ENCODE measurements at places on chromosomes 7 and 10.

DNA sequence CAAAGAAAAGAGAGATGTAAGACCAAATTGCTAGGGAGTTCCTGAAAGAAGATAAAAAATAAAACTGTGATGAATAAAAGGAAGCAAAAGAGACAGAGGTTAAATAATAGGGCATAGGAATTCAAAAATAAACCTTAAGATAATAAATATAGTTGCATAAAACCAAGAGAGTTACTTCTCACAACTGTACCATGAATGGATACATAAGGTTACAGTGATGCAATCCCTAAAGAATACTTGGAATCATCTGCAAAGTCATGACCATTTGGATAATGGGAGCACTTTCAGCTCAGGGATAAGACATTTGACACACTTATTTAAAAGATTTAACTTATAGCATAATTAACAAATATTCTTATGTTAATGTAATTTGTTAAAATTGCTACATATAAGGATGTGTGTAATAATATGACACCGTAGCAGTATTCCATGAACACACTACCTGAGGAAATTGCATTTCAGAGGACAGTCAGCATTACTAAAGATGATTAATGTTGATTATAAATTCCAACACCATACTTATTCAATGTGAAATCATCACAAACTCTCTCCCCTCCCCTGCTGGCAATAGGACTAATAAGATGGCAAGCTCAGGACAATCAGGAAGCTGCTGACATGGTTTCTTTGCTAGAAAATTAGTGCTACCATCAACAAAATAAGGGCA lies 202.1 kb upstream of the AKR1E2 start:
- DNase-seq, result no peak

- no peak for DNase-seq
Observed at GRCh38 chr7:121113288-121113687, 124.8 kb downstream of the CPED1 start.

GRCh38 chr7:98116656-98117461 lies 10.2 kb downstream of the LMTK2 start:
- no peak for DNase-seq

GRCh38 chr10:96034625-96035024 lies 8.8 kb upstream of the CCNJ start:
- DNase-seq, result no peak

- DNase-seq, result no peak
Observed at GRCh38 chr10:59724098-59724938, 14.7 kb upstream of the SLC16A9 start.

DNA sequence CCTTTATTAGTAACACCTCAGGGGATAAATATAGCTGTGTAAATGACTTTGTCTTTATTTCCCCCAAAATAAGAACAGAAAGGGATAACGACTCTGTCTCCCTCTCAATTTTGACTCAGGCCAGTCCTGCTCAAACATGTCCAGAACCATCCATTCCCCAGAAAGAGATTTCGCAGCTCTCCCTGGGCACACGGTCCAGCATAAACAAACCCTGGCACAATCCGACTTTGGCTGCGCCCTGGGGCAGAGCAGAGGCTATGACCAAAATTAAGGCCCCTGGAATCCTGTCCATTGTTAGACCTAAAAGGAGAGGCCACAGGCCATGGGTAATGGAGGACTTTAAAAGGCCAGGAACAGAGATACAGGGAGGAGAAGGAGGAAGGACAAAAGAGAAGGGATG lies 99.1 kb downstream of the PRPF18 start:
- no peak for DNase-seq

GRCh38 chr7:102305414-102306268 lies 19.0 kb downstream of the SH2B2 start:
- no peak for DNase-seq

- DNase-seq, result no peak
Observed at GRCh38 chr7:74225400-74225799, 15.6 kb downstream of the LAT2 start.

DNA sequence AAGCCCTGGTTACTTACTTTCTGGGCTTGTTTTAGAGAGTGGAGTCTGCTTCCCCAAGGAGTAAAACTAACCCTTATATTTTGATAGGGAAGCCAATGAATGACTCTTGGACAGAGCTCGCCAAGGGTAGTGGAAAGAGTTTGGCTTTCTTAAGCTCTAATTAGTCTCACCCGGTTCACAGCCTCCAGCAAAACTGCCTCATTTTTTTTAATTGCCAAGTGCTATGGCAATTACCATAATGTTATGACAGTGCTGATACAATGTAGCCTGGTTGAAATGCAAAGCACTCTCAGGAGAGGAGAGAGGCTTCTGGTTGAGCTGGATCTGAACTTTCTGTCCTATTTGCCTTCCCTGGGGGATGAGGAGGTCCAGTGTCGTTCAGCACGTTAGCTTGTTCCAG lies 376.1 kb upstream of the CHRM2 start:
- DNase-seq, result no peak

GRCh38 chr10:72729528-72729927 lies 37.6 kb downstream of the MCU start:
- no peak for DNase-seq

GRCh38 chr7:73766556-73767229 lies 3.4 kb downstream of the CLDN3 start:
- DNase-seq, result no peak

DNA sequence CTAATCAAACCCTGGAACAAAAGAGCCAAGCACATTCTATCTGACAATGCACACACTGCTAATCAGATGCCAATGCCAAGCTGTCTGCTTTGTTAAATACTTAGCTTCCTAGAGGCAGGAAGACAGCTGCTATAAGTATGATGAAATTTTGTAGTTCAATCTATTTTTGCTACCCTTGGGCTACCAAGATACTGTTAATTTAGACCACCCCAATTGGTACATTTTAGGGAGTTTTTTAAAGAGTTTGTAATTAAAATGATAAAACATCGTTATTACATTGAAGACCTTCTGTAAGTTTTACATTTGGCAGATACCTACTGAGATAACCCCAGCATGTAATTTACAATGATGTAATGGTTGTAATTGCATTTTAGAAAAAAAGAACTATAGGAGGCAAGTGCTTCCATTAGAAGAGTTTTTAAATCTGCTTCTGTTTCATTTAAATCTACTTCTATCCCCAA lies 268.5 kb downstream of the ADK start:
- no peak for DNase-seq

DNA sequence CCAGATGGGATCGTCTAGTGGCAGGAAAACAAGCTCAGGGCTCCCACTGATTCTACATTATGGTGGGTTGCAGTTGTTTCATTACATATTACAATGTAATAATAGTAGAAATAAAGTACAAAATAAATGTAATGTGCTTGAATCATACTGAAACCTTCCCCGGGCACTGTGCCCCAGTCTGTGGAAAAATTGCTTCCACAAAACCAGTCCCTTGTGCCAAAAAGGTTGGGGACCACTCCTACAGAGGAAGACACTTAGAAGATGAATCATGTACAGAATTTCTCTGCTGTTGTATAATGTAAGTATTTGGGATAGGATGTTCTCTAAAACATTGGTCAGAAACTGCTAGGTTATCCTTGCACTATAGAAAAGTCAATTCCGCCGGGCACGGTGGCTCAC lies 11.3 kb upstream of the PHYH start:
- DNase-seq, result no peak

DNA sequence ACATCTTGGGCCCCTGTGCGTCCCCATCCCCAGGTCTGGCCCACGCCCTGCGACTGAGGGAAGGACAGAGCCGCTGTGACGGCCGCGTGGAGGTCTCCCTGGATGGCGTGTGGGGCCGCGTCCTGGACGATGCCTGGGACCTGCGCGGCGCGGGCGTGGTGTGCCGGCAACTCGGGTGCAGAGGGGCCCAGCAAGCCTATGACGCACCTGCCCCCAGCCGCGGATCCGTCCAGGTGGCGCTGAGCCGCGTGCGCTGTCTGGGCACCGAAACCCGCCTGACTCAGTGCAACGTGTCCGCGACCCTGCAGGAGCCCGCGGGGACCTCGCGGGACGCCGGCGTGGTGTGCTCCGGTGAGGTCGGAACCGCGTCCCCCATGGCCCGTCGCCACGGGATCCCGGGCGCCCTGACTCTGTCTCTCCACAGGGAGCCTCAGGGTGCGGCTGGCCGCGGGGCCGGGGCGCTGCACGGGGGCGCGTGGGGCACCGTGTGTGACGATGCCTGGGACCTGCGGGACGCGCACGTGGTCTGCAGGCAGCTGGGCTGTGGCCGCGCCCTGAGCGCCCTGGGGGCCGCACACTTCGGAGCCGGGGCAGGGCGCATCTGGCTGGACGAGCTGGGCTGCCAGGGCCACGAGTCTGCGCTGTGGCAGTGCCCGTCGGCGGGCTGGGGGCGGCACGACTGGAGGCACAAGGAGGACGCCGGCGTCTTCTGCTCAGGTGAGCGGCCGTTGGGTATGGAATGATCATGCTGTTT lies 5.9 kb downstream of the SCART1 start:
- DNase-seq, result no peak

GRCh38 chr10:3887404-3887803 lies 102.4 kb upstream of the KLF6 start:
- no peak for DNase-seq

DNA sequence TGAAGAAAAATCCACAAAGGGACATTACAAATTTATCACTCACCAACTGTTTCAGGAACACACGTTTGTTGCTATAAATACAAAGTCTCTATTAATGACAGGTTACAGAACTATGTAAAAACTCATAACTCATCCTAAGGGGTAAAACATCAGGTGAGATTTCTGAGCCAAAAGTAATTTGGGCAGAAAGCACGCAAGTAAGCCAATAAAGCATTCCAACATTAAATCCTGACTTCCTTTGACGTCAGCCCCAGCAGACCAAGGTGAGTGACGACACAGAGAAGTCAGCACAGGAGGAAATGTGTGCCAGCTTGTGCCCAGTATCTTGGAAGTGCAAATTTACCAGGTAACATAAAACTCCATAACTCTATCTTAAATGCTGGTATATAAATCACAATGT lies 45.7 kb downstream of the IMMP2L start:
- DNase-seq, result no peak

- no peak for DNase-seq
Observed at GRCh38 chr7:74466196-74466813, 12.6 kb downstream of the GTF2IRD1 start.

DNA sequence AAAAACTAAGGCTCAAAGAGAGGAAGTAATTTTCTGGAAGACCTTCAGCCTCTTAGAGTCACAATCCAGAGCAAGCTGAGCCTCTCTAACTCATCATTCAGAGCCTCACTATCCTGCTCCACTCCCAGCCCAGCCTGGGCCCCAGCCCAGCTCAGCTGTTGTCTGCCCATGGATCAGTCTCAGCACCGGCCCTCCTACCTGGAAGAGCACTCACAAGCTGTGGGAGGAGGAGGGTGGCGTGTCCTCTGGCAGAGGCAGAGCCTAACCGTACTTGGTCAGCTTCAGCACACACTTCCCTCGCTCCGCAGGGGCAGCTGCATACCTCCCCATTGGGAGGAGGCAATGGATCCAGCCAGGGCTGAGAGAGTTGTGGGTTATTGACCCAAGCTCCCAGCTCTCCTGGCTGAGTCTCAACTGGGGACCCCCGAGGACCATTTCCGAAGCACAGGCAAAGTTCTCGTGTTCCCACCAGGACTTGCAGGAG lies 66.7 kb upstream of the GPR26 start:
- no peak for DNase-seq

DNA sequence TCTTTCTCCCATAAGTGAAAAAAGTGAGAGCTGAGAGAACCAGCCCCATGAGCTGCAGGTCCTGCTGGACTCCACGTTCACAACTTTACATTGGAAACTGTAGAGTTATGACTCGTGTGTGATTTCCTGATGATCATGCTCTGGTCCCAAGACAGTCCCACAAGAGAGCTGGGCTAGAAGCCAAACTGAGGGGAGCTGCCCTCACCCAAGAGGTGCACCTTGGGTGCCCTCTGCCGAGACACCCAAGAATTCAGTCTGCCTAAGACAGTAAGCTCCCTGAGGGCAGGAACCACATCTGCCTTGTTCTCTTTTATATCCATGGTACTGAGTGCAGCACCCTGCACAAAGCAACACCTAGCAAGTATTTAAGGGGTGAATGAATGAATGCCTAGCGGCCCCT lies 112.8 kb upstream of the SFMBT2 start:
- no peak for DNase-seq

GRCh38 chr10:71648933-71649320 lies 70.7 kb downstream of the C10orf105 start:
- no peak for DNase-seq

GRCh38 chr10:84172467-84173356 lies 889 bp upstream of the GPR15LG start:
- DNase-seq, result no peak

DNA sequence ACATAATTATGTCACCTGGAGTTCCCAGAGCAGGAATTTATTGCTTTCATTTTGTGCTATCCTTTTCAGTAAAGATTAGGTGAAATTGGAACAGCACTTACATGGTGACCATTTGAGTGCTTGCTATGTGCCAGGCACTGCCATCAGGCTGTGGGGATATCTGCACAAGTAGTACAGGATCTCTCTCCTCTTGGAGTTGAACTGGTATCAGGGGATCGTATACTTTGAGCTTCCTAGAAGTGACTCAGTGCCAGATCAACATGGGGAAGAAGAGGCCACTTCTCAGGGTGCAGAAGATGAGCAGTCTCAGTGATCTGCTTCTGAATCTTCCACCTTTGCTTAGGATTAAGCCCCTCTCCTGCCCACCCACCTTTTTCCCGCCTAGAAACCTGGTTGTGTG lies 29.5 kb downstream of the SGPL1 start:
- no peak for DNase-seq

DNA sequence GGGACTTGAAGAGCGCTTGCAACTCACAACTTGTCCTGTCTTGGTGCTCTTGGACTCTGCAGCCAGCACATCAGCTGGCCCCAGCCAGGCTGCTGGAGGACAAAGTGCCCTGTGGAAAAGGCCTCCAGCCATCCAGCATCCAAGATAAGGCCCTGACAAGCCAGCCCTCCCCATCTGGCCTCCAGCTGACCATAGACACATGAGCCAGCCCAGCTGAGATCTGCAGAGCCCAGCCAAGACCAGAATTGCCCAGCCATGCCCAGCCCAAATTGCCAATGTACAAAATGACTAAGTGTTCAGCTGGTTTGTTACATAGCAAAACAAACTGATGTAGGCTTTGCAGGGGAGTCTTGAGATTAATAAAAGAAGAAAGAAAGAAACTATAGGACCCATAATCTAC lies 36.0 kb upstream of the FRMD4A start:
- DNase-seq, result no peak

DNA sequence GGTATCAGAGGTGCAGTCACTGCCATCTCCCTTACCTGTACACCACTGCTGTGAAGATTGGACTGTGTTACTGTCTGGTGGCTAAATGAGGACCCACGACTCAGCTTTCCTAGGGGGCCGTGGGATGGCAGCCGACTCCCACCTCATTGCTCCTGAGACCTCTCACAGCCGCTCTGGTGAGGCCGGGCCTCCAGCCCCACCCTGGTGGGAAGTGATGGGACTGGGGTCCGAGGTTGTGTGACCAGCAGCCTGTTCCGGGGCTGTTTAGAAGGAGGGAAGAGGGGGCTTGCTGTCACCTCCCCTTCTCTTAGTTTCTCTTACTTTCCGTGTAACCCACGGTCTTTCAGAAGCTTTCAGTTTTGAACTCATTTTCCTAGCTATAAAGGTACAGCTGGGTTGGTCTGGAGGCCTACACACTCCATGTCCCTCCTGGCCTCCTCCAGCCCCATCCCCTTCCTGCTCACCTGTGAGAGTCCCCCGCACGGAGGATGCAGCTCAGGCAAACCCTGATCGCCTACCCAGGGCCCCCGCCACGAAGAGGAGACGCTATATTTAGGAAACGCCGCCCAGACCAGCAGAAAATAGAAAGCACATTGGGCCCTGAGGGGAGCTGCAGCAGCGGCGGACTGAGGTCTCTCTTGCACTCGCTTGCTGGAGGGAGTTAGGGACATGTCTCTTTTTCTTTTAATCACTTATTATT lies 4.6 kb downstream of the EMX2 start:
- no peak for DNase-seq
